ENCODE measurements at places on chromosomes 1 and 21. TPM values are rescaled to one million over a fixed set of nuclear protein-coding genes. Genes with fewer than 3 reads are reported as not detected.

Gene PCP4
- 130 TPM for total RNA-seq

DNA sequence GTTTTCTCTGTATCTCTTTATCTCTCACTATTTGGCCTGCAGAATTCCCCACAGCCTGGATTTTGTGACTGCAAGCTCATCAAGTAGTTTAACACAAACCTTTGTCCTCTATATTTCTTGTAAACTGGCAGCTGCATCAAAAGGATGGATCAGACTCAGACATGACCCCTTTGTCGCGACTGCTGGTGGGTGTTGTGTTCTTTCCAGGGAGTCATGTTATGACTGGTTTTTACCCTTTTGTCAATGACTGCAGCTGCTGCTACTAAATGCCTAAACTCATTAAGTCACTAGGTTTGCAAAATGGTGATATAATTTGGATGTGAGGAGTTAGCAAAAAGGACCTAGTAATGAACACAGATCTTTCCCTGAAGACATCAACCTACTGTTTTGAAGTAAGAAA, 10.2 kb upstream of the TOMM20 start:
- ATAC-seq, result no peak

DNA sequence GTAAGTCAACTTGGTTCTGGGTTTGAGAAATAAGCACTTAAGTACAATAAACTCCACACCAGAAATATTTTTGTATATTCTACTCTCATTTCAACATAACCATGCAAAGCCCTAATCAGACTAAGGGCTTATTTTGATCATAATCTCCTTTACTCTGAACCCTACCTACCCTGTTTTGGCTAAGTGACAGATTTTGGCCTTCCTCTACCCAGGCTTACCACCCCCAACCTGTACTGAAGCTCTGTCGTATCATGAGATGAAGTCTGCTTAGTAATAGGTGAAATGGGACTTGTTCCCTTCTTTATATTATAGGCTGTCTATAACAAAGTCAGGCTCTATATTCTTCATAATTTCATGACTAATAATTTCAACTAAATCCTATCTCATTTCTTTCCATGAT, 135.5 kb downstream of the RERE start:
- ATAC-seq, result no peak

DNA sequence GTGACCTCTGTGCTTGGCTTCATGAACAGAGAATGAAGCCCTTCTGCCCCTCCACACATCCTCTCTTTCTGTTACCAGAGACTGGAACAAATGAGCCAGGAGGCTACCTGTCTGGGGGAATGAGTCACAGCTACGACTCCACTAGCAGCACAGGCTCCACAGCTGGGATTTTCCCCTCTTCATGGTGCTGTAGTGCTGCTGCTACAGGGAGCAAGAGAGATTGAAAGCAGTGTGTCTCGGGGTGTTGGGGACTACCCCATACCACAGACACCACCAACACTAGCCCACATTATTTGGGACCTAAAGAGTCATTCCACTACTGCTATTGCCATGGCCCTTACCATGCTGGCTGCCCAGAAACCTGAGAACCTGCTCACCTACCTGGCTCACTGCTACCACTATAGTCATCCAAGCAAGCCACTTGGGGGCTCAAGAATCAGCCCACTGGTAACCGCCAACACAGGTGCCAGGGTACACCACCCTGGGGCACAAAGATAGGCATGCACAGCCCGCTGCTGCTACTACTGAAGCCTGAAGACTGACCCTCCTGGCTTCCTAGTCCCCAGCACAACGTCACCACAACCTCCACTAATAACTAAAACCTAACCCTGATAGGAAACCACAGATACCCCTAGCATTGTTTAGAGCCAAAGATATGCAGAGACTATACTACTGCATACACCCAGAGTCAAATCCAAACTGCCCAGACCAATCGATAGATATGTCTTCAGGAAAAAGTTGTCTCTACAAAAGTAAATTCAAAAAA, 17.7 kb downstream of the CD1E start:
- ATAC-seq, result no peak

Gene ARHGEF16
- 0.78 TPM for total RNA-seq

DNA sequence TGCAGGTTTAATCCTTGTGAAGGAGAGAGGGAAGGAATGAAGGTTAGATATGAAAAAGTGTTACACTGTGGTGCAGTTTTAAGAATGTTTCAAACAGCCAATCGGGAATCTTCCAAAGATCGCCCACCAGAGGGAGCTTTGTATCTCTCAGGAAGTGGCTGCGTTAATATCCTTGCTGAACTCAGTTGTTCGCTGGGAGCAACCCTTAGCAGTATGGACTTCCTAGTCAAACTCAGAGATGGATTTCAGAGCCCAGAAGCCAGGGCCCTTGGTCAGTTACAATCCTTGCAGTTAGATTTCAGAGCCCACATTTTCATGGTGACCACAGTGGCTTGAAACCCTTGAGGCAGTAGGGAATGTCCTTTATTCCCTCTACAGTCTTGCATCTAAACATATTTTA, 136.2 kb downstream of the NTNG1 start:
- no peak for ATAC-seq

DNA sequence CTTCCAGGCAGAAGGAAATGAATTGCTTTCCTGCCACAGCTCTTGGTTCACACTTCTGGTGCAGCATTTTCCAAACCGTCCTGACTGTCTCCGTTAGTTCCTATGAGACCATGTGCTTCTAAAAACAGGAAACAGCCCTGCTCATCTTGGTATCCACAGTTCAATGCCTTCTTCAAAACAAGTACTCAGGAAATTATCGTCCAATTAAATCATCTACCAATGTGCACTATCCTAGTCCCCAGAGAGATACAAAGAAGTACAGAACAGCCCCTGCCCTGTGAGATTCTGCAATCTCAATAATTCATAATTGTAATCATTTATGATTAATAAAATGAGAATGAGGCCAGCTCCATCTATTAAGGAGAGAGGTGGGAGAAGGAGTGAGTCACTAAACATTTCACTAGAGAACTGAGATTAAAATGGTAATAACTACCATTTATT, 11.2 kb downstream of the CLEC20A start:
- ATAC-seq, result no peak

DNA sequence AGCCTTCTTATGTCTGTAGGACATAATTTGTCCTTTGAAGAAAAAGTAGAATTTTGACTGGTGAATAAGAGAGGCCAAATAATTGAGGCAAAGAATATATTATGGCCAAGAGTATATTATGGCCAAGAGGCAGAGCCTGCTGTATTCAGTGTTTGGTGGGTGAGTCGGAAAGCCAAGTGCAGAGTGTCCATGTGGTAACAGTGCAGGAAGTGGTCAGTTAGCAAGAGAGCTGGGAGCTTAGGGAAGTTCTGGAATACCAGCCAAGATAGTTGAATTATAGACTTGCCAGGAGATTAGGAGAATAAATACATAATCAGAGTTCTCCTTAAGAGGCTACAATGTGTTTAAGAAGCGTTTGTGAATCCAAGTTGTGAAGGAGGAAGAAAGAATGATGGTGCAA, 131.5 kb upstream of the LMO4 start:
- ATAC-seq, result no peak

GRCh38 chr21:27722095-27722494, 755.2 kb upstream of the ADAMTS5 start:
- no peak for ATAC-seq

Gene NPR1
- total RNA-seq, result 43.6 TPM

DNA sequence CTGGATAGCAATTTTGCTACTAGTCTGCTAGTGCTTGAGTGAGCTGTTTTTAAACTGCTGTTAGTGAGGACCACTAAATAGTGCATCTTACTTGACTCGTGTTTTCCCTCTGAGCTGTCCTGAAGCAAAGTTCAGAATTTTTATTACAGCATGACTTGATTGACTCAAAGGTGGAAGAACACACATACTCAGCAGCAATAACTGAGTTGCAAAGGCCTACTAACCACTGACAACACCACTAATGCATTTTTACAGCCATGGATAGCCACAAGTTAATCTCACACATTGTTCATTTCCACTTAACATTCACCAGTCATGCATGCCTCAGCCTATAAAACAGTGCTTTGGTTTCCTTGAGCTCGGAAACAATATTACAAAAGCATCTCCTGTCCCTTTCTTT, 148.7 kb downstream of the RUNX1 start:
- ATAC-seq, result no peak

Gene LIPI
- total RNA-seq, result not detected

Data from gastroesophageal sphincter (tissue), 4 donors.